HT1080 (cell line): ENCODE measurements at places on chromosomes 4 and X. TPM values are rescaled to one million over a fixed set of nuclear protein-coding genes. Genes with fewer than 3 reads are reported as not detected.

The AFF2 gene
- 1.0 and 1.4 TPM in 2 replicates for total RNA-seq

The PYURF gene
- 136 and 171 TPM in 2 replicates for total RNA-seq

DNA sequence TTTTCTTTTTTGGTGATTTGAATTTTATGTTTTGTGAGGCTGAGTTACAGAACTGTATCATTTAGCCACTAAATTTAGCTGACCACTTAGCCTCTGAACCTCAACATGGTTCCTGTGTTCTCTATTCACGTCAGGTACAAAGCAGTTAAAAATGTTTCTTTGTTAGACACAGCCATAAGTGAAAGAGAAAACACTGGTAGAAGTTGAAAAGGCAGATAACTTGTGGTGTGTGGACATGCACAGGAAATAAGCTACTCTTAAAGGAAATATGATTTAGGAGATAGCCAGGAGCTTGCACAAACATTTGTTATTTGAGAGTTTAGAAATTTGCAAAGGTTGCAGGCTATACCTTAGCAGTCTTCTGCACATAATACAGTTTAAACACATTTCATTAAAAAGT is 171.0 kb upstream of the RPS6KA3 start:
- DNase-seq: no peak

GRCh38 chrX:72159769-72160168 is 21.8 kb upstream of the PIN4 start:
- DNase-seq: no peak

DNA sequence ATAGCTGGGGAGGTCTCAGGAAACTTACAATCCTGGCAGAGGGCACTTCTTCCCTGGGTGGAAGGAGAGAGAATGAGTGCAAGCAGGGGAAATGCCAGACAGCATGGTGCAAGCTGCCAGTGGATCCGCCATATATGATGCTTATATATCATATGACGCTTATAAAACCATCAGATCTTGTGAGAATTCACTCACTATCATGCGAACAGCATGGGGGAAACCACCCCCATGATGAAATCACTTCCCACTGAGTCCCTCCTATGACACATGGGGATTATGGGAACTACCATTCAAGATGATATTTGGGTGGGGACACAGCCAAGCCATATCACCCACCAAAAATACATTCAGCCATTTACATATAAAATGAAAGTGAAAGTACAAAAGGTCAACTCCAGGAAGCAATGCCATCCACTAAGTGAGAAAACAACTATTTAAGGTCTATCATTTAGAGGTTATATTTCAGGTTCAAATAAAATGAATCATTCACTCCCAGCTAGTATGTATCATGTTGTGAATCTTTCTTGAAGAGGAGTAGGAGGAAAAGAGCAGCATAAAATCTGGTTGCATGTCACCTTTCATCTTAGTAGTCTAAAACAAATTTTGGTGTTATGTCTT is 20.3 kb upstream of the DYNLT3 start:
- DNase-seq: no peak

DNA sequence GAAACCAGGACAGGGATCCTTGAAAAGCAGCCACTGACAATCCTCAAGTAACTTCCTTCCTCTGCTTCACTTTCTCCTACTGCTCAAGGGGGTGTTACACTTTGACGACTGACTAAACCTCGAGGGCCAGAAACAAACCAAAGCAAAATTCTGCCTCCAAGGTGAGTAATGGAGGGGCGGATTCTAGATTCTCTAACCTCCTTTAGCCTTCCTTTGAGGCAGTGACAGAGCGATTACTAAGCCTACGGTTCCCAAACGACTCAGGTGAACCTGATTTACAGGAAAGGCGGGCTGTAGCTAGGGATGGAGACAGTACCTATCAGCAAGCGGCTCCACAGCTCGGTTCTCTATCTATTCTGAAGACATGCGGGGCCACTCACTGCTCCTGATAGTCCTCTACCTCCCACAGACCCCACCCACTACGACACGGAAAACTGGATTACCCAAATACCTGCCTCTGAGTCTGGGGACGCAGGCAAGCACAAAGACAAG is 487 bp downstream of the TBCK start:
- DNase-seq: peak; percentile 50

DNA sequence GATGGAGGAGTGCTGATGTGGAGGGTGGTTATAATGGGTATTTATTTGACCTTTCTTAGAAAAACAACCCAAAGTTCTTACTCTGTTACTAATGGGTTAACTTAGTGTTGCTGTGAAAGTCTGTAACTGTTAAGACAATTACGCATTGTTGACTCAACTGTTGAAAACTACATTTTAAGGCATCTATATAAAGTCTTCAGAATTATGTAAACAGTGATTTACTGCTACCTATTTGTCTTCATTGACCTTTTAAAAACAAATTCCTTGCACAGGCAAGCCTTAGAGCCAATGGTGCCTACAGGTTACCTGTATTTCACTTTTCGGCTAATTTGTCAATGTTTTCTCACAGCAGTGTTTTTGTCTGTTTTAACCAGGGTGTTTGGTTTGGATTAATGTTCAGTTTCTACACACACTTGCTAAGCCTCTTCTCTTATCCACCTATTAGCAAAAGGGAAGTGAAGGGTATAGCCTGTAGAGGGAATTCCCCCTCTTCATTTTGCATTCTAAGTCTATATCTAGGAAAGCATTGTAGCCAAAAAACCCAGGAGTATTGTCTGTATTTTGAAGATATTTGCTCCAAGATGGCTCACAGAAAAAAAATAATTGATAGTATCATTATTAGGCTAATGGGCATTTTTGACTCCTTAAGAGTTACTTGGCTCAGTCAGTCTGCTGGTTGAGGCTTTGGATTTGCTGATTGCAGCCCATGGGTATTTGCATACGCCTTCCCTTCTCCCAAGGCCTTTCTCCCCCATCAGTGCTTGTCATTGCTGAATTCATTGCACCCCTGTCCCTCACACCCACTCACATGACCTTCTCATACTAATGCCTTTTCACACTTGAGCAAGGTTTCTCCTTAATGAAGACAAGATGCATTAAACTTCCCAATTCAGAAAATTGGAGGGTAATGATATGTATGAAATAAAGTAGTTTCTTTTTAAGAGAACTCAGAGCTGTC is 30.5 kb downstream of the AFF1 start:
- DNase-seq: no peak

The ZBTB49 gene
- total RNA-seq: 4.7 and 6.8 TPM in 2 replicates

- DNase-seq: peak; percentile 48
These were observed 242.9 kb upstream of the PITX2 start for GRCh38 chr4:110865611-110866259.

DNA sequence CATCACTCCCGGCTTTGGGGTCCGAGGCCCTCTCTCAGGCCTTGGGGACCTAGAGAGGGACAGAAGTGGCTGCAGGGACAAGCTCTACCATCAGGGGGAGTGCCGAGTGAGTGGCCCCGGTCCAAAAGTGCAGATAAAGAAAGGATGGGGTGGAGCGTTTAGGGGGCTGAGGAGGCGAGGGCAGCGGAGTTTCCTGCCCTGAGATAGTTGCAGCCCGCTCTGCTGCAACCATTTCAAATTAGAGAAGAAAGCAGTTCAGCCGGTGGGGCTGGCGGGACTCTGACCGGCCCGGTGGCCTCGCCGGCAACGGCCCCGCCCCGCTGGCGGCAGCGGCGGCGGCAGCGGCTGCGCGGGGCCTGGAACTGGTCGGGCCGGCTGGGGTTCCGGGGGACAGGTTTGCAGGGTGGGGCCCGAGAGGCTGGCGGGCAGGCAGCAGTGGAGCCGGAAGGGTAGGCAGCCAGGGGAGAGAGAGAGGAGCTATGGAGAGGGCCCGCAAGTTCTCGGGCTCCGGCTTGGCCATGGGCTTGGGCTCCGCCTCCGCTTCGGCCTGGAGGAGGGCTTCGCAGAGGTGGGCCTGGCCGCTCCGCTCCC is 7.6 kb downstream of the DLG3 start:
- peak; percentile 48 for DNase-seq

DNA sequence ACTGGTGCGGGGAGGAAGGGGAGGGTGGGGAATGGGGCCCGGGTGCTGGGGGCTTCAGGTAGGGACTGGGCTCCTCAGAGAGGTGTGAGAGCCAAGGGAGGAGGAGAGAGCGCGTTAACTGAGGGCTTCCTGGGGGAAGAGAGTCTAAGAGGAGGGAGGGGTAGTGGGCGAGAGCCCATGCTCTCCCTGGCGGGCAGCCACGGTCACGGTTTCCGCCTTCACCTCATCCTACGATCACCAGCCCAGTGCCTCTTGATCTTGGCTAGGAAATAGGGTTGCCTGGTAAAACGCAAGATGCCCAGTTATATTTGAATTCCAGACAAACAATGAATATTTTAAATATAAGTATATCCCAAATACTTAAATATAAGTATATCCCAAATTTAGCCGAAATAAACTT is 60.8 kb upstream of the GRPEL1 start:
- DNase-seq: no peak

DNA sequence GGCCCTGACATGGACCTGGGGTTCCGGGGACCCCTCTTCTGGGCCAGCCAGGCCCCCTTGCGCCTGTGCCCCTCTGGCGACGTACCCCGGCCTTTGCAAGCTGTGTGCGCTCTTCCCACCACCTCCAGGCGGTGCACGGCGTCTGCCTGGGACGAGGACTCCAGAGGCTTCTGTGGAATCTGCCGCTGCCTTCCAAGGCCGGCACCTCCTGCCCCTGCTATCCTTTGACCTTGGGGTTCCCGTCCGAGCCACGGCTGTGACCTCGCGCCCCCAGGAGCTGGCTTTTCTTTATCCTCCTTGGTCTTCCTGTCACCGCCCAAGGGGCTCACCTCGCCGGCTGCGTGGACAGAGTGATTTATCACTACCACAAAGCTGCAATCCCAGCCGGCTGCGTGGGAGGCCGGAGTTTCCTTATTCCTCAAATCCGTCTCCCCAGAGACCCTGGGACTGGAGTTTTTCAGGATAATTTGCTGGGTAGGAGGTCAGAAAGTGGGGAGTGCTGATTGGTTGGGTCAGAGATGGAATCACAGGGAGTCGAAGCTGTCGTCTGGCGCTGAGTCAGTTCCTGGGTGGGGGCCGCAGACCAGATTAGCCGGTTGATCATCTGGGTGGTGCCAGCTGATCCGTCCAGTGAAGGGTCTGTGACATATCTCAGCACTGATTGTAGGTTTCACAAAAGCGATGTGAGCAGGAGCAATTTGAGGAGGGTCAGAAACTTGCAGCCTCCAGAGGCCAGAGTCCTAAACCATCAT is 19.8 kb upstream of the PLCXD1 start:
- DNase-seq: peak; percentile 54

The NMU gene
- 4.2 TPM in 2 replicates for total RNA-seq

DNA sequence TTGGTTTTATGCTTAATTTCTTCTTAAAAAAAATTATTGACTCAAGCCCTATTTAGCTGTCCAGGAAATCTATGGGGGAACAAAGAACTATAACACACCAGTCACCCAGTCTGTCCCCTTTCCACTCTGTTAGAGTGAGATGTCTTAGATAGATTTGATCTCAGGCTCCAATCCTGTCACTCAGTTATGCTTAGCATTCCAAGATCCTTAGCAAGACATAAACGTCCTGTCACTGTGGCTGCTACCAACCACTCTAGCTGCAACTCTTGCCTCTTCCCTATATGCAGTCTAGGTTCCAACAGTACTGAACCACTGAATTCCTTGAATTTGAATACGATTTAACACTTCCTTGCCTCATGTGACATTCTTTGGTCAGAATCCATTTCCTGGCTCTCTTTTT is 241.9 kb upstream of the NWD2 start:
- DNase-seq: peak; percentile 34

DNA sequence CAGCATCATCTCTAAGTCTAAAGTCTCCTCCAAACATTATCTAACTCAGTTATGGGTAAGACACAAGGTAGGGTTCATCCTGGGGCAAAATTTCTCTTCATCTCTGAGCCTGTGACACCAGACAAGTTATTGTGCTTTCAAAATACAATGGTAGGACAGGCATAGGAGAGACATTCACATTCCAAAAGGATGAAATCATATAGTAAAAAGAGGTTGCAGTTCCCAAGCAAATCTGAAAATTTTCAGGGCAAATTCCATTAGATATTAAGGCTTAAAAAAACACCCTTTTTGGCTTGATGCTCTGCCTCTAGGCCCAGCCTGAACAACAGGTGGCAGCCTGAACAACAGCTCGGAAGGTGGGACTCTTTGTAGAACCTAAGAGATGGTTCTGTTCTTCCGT is 448.3 kb upstream of the SLIT2 start:
- DNase-seq: peak; percentile 7

GRCh38 chr4:101649790-101650515 is 140.6 kb upstream of the BANK1 start:
- no peak for DNase-seq

- no peak for DNase-seq
These were observed 191.2 kb upstream of the BMP3 start for GRCh38 chr4:80839281-80839680.

DNA sequence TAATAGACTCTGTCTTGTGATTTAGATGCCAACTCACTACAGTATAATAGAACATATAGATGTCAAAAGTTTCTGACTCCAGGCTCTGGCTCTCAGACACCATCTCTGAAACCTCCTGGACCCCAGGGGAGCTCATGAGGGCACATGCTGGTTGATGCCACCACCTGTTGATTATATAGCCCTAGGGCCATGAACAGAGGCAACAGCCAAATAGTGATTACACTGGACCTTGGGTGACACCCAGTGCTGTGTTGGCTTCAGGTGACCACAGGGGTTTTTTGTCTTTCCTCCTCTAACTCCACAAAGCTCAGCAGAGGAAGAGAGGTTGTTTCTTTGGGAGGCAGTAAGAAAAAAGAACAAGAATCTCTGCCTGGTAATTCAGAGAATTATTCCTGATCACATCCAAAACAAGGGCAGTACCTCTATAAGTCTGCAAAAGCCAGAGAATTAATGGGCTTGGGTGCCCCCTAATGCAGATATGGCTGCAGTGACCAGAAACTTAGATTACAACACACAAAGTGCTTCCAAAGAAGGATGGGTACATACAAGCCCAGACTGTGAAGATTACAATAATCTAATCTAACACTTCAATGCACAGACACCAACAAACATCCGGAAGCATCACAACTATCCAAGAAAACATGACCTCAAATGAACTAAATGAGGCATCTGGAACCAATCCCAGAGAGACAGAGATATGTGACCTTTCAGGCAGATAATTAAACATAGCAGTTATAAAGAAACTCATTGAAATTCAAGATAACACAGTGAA is 1920.6 kb downstream of the ARAP2 start:
- peak; percentile 6 for DNase-seq

DNA sequence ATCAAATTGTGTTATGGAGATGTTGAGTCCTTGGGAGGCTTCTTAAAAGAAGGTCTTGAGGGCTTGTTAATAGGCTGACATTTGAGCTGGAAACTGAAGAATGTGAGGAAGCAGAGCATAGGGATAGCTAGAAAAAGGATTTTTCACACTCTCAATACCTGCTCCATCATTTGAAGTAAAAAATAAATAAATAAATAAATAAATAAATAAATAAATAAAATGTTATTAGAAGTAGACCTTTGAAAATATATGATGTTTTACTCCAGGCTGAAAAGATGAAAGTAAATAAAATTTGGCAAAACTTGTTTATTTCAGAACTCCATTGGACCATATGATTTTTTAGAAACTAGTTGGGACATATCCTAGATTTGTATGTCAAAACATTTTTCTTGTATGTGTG is 1757.8 kb upstream of the TENM3 start:
- DNase-seq: no peak

- peak; percentile 89 for DNase-seq
These were observed 140.3 kb upstream of the PGRMC2 start for GRCh38 chr4:128427832-128428366.
